Lower leg skin (tissue), 4 donors: ENCODE measurements at places on chromosomes 16 and 17.

DNA sequence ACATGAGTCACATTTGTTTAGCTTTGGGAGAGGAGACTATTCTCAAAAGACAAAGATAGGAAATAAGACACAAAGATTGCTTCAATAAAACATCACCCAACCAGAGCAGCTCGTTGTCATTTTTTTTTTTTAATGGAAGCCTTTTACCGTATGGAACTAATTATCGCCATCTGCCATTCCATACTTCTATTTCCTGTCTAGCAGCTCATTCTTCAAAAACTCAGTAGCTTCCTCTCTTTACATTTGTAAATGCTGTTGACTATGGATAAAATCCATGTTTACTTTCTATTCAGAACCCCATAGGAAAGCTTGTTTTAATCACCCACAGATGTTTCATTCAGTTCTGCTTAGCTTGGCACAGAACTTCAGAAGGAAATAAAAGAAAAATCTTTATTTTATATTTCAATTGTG lies 110.0 kb upstream of the PSMD7 start:
- DNase-seq: no peak

- no peak for DNase-seq
Observed at GRCh38 chr16:2856686-2857450, 1.1 kb downstream of the PRSS22 start.

GRCh38 chr17:67467500-67468455 lies 90.7 kb downstream of the PITPNC1 start:
- peak; percentile 74 for DNase-seq

DNA sequence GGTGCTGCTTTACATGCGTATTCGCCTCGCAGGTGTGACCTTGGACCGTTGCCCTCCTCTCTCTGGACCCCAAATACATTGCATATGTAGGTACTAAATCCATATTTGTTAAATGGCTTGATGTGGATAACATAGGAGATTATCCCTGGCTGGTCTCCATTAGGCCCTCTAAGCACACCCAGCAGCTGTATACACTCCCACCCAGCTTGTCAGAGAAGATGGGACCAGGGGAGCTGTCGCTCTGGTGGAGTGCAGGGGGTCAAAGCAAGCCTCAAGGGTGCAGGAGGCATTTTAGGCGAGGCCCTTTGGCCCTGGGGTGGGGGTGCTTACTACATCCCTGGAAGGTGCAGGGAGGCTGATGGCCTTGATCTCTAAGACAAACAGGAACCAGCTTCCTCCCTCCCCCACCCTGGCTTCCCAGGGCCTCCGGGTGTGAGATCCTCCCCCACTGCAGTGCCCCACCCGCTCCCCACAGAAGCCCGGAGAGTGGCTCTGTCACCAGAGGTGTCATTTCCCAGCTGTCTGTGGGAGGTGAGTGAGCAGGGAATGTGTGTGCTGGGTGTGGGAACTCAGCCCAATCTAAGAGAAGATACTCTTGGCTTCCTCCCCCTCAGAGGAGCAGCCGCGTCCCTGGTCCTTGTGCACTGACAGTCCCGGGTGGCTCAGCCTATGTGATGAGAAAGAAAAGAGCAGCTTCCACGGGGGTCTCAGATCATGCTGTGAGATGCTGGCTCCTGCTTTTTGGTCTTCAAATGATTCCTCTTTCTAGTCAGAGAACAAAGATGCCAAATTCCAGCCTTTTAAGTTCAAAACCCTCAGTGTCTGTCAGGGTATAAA lies 1.4 kb upstream of the VAMP2 start:
- DNase-seq: peak; percentile 97

GRCh38 chr17:51472670-51473205 lies 212.4 kb downstream of the UTP18 start:
- DNase-seq: no peak

DNA sequence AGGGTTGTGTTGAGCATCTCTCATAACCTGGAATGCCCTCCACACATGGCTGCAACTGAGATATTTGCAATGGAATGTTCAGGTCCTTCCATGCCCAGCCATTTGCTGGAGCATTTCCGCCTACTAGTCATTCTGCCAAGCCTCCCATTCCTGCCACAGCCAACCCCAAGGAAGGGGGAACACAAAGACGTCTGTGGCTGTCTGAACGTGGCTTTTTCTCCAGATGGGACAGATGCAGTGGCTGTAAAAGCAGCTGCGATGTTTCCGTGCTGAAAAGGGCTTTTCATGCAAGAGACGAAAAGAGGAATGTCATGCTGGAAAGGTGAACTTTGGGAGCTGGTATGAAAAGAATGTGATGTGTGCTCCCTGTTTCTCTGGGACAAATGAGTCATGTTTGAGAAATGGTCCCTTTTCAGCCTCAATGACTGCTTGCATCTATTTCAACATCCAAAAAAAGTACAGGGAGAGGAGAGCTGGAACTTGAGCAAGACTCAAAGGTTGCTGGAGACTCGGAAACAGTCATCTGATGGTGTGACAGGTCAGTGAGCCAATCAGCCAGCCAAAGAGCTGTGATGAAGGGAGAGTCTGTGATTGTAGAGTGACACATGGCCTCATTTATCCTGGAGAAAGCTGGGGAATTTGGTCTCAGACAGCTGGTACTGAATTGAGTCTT lies 208.9 kb downstream of the SHISA9 start:
- no peak for DNase-seq

DNA sequence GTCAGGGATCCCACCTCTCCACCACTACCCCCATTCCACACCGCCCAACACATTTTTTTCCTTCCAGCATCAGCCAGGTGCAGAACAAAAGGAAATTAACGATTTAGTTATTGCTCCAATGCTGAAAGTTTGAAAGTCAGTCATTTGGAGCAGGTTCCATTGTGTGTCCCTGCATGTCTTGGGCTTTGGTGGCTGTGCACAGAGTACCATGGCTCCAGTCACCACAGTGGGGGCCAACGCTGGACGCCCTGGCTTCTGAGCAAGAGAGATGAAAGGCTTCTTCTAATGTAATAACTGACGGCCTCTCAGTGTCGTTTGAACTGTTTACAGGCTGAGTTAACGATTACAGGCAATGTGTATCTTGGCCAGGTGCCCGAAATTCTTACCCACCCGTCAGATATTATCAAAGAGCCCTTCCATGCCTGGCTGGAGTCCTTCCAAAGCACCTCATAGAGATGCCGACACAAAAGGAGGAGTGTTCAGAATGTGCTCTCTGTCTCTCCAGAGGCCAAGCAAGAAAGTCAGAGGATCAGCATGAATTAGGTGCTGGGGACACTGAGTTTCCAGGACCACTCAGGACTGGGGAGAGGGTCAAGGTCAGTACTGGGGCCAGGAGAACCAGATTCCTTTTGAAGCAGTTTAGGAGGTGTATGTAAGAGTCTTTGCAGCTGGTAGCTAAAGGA lies 25.9 kb downstream of the RNF43 start:
- DNase-seq: no peak

DNA sequence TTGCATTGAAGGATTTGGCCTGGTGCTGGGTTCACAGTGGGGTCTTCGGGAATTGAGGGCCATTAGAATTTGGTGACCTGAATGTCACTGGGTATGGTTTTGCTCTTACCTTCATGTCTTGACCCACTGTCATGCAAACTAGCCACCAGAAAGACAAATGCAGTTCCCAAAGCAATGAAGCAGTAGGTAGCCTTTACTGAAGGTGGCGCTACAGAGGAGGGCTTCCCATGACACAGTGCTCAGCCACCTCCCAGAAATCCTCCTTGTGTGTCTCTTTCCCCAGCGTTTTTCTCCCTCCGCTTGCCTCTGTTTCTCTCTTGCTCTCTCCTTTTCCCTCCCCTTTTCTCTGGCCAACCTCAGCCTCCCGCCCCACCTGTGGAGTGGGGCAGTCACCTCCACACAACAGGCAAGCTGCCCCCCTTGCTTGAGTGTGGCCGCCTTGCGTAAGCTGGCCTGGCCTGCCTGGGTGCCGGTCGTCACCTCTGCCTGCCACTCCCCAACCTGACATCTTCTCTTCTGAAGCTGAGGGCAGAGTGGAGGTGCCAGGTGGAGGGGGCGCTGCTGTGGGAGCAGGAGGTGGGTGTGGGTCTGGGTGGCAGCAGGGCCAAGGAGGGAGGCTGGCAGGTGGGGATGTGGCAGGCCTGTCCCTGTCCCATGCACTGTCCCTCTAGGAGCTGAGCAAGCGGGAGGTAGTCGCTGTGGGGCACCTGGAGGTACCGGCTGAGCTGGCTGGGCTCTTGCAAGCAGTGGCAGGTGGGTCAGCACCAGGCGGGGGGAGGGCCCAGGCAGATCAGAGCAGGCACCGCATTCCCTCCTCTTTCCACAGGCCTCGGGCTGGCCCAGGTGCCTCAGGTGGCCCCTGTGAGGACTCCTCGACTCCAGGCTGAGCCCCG lies 34.7 kb downstream of the MYO15A start:
- no peak for DNase-seq

GRCh38 chr16:22859925-22860324 lies 46.0 kb downstream of the HS3ST2 start:
- no peak for DNase-seq

- DNase-seq: no peak
Observed at GRCh38 chr17:80639658-80640057, 95.0 kb downstream of the RPTOR start.

GRCh38 chr16:87435372-87436224 lies 43.5 kb downstream of the MAP1LC3B start:
- no peak for DNase-seq

DNA sequence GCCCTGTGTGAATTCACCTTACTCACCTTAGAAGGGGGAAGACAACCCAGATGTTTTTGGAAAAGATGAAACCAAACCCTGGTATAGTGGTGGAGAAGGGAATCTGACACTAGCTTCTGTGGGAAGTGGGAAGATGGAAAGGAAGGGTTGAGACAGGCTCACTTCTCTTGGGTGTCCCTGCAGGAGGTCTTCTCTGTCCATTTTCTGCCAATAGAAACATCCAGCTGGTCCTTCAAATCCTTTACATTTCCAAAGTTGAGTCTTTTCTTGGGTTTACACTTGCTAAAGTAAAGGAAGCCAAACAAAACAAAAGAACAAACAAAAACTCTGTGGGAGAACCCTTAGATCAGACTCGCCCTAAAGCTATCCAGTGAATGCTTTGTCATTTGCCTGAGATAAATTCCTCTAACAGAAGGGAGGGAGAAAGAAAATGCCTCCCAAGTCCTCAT lies 10.2 kb downstream of the HOXB1 start:
- no peak for DNase-seq

DNA sequence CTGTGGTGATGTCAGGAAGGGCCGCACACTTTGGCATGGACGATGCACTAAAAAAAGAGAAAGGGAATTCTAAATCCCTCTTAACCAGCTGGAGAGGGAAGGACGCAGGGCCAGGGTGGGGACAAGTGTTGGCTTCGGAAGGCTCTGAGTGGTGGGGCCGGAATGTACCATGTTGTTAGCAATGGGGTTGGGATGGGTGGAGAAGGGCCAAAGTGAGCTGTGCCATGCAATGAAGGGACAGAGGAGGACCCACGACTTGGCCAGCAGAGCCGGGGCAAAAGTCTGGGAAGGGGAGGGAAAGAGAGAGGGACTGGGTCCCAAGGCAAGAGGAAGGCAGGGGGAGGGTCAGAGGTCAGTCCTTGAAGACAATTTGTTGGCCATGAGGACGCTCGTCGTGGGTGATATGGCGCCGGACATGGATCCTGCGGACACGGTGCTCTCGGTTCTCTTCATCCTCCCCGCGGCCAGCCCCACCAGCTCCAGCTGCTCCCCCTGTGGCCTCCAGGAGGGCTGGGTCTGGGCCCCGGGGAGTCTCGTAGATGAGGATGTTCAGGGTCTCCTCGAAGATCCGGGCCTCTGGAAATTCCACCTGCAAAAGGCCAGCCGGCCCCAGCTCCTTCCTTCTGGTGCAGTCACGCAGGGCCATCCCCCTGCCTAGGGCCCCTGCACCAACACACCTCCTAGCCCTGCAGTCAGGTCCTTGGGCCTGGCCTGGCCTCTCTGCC lies 6.4 kb downstream of the ASPHD1 start:
- DNase-seq: no peak

- DNase-seq: no peak
Observed at GRCh38 chr17:43599835-43600234, 53.7 kb upstream of the ETV4 start.

- DNase-seq: no peak
Observed at GRCh38 chr17:68941761-68942160, 13.4 kb downstream of the ABCA8 start.

DNA sequence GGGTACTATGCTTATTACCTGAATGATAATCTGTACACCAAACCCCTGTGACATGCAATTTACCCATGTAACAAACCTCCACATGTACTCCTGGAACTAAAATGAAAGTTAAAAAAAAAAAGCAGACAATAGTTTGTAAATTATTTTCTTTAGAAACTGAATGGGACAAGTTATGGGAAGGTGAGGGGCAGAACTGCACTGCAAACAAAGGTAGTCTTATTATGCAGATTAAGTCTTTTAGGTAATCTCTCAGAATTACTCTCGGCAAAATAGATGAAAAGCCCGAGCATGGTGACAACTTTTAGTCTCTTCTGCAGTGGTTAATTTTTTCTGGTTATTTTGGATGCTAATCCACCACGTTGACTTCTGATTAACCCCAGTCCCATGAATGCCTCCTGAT lies 25.5 kb downstream of the LDAF1 start:
- DNase-seq: no peak

DNA sequence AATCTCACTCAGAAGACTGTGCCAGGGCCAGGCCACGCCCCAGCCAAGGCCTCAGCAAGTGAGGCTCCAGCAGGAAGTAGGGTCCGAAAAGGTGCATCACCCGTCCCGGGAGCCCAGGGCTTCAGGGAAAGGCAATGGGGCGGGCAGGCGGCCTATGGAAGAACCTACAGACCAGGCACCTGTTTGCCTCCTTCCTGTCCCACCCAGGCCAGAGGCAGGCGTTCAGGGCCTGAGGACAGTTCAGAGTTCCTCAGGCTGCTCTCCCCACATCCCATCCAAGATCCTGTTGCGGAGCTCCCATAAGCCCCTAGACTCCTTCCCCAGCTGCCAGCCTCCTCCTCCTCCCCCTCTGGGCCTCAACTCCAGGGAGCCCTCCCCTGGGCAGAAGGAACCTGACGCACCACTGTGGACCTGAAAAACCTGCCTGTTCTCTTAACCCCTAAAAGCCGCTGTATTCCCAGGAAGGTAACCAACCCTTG lies 2.3 kb downstream of the CLUH start:
- no peak for DNase-seq

- no peak for DNase-seq
Observed at GRCh38 chr17:59620064-59620359, 317 bp downstream of the CLTC start.

- no peak for DNase-seq
Observed at GRCh38 chr17:82366749-82367148, 4.8 kb upstream of the UTS2R start.
